ENCODE measurements at places on chromosomes 12 and 14.
A peak's percentile ranks its signal among the peaks of the same experiment; 100 is the strongest.

DNA sequence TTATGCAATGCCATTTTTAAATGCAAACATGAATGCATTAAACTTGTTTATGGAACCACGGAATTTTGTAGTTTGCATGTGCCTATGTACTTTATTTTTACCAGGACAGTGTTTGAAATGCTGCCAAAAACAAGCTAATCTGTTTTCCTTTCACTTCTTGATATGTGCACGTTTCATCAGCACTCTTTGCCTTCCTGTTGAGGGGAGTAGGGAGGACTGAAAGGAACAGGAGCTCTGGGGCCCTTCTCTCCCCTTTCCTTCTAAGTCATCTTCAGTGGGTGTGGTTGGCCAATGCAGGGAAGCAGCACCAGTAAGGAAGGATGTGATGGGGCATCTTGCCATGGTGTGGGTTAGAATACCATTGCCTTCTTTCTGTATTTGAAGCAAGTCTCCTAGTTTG lies 12.1 kb upstream of the PPP4R4 start:
- DNase-seq, result no peak

DNA sequence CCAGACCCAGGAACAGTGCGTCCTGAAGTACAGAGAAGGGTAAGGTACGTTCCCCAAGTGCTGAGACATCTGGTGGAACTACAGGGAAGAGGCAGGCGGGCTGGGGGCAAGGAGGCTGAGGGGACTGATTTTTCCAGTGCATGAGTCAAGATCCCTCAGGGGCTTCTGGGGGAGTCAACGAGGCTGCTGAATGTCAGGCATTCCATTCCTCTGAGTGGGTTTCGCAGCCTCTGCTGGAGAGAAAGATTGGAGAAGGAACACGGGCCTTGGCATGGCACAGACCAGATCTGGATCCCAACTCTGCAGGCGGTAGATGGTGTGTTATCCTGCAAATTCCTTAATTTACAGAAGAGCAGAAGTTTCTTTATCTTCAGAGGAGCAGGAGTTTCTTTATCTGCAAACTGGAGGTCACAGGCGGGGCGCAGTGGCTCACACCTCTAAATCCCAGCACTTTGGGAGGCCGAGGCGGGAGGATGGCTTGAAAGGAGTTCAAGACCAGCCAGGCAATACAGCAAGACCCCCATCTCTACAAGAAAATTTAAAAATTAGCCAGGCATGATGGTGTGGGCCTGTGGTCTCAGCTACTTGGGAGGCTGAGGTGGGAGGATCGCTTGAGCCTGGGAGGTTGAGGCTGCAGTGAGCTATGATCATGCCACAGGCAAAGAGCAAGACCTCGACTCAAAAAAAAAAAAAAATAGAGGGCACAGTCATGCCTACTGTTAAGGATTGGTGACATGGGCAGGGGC lies 132.6 kb upstream of the MAP1LC3B2 start:
- no peak for DNase-seq

- DNase-seq, result no peak
Measured at GRCh38 chr14:68714991-68715924, 77.6 kb downstream of the ZFP36L1 start.

- DNase-seq, result peak; percentile 68
Measured at GRCh38 chr12:459430-460258, at the start of gene B4GALNT3. Gene B4GALNT3 (plus strand): TSS chr12:459939. CDS start chr12:460377, 438 bp downstream.

- no peak for DNase-seq
Measured at GRCh38 chr14:78847801-78848200, 677.6 kb downstream of the NRXN3 start.

- no peak for DNase-seq
Measured at GRCh38 chr12:50545213-50545612, 40.4 kb downstream of the DIP2B start.

DNA sequence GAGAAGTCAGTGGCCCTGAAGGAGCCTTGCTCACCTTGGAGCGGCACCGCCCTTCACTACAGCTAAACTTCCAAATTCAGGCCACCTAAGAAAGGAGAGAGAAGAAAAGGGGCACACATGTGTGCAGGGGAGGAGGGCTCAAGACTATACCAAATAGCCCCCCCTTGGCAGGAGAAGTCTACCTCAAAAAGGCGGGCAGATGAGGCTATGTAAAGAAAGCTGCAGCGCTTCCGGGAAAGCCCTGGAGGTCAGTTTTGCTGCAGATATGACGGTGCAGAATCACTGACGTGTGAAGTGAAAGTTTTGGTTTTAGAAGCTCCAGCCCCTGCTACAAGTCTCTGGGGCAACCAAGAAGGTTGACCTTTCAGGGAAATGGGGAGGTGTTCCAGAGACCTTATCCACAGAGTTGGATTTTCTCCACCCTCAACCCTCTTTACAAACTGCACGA lies 48.2 kb upstream of the PNMA1 start:
- DNase-seq, result no peak

- no peak for DNase-seq
Measured at GRCh38 chr14:75501080-75501479, 21.2 kb upstream of the BATF start.
